Kidney epithelial cell (primary cell): ENCODE measurements at places on chromosomes 5 and 9. TPM values are rescaled to one million over a fixed set of nuclear protein-coding genes. Genes with fewer than 3 reads are reported as not detected.

- no peak for DNase-seq
Observed at GRCh38 chr5:119287547-119288111, 68.2 kb upstream of the TNFAIP8 start.

GRCh38 chr5:58462154-58462553, 2.3 kb upstream of the PLK2 start:
- no peak for DNase-seq

- no peak for DNase-seq
Observed at GRCh38 chr5:139886213-139886612, 90.6 kb downstream of the PSD2 start.

DNA sequence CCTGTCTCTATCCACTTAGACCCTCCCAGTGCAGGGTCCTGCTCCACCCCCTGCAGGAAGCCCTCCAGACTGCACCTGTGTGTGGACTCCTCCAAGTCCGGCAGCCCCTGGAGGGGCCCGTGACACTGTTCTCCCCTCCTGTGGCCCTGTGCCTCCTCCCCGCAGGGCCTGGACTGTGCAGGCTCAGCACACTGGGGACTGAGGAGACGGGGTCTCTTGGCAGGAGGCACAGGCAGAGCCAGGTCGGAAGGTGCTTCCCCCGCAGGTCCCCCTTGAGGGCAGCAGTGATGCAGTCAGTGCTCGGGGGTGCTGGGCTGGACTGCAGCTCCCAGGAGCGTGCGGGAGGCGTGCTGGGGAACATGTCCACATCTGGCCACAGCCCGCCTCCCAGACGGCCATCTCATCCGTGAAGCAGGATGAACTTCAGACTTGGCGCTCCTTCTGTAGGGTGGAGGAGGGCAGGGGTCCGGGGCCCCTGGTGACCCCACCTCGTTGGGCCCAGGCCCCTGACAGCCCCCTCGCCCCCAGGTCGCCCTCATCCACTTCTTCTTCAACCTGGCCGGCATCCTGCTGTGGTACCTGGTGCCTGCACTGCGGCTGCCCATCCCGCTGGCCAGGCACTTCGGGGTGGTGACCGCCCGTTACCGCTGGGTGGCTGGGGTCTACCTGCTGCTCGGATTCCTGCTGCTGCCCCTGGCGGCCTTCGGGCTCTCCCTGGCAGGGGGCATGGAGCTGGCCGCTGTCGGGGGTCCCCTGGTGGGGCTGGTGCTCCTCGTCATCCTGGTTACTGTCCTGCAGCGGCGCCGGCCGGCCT, 4.9 kb downstream of the SLC34A3 start:
- DNase-seq: no peak

DNA sequence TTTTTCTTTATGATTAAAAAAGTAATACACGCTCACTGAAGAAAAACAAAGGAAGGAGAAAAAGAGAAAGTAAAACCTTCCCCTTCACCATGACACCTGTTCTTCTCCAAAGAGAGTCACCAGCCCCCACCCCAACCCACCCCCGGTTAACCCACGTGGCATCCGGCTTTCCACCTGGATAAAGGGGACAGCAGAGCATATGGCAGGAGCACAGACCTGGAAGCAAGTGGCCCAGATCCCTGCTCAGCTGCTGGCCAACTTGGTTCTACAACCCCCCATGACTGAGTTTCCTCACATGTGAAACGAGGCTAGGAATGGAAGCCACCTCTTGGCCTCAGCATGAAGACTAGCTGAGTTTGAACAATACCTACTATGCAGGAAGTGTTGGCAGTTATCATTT, 5.1 kb downstream of the CCDC180 start:
- no peak for DNase-seq

DNA sequence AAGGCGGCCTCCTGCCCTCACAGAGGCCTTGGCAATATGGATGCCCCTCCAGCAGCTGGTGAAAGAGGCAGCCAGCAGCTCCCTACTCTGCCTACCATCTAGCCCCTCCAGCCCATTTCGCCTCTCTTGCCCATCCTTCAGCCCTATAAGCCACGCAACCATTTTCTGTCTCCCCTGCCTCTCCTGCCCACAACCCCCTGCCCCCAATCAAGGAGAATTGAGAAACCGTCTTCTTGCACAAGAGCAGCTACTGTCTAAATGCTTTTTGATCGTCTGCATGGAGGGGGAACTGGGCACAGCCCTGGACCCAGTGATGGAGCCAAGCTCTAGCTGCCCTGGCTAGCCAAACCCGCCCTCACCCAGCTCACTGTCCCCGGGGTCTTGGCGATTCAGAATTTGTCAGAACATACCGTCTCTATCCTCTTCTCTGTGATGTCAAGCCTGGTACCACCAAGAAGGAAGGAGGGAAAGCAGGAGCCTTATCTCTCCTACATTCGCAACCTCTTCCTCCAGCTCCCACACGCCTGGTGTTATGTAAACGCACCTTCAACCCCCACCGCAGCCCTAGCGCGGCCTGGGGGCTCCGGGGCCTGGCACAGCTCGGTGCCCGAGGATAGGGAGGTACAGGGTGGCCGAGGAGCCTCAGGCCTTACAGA, 1.2 kb downstream of the SPRY4 start:
- DNase-seq: no peak

- DNase-seq: no peak
Observed at GRCh38 chr9:137084526-137084925, 2.3 kb upstream of the MAN1B1 start.

- DNase-seq: no peak
Observed at GRCh38 chr5:6405591-6405990, 27.2 kb upstream of the MED10 start.

- no peak for DNase-seq
Observed at GRCh38 chr9:131046093-131046380, 37.1 kb downstream of the LAMC3 start.

- no peak for DNase-seq
Observed at GRCh38 chr9:78874061-78874460, 577.1 kb downstream of the PSAT1 start.

DNA sequence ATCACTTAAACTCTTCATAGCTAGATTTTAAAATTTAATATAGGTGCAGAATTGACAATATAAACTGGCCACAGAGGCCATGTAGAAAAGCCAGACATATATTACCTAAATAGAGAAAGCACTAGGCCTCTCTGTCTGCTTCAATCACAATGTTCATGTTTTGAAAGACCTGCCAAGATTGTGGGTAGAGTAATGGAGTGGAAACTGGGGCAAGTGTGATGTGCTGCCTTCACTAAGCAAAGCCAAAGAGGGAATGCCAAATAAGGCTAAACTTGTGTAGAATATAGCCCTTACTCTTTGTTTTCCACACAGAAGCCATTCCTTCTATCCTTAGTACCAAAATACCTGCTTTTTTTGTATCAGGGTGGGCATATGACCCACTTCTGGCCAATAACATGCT, 15.1 kb upstream of the ISOC1 start:
- DNase-seq: no peak

GRCh38 chr5:125198270-125198974, 452.0 kb upstream of the ZNF608 start:
- no peak for DNase-seq

DNA sequence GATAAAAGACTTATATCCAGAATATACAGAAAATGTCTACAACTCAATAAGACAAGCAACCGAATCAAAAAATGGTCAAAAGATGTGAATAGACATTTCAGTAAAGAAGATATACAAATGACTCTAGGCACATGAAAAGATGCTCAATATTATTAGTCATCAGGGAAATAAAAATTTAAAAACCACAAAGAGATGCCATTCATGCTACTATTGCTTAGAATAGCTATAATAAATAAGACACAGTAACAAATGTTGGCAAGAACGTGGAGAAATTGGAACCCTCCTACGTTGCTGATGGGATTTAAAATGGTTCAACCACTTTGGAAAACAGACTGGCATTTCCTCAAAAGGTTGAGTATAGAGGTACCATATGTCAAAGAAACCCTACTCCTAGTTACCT, 39.8 kb downstream of the POLK start:
- no peak for DNase-seq

DNA sequence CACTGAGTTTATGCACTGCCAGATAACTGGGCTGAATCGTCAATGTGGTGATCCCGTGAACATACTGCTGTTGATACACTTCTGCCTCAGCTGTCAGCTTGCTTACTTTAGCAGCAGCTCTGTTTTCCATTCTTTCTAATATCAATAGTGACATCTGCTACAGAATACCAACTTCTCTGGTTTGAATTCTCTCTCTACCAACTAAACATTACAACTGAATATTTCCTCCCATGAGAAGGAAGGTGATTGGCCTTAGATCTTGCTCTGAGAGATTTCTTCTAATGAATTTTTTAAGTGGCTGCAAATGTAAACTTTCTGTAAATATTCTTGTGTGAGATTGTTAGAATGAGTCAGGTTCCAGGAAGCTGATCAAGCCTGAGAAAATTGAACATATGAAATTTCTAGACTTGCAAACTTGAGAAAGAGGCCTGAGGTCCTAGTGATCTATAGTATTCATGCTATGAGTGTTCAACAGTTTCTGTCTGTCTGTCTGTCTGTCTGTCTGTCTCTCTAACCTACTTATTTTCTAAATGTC, 205.5 kb upstream of the CDKN2B start:
- no peak for DNase-seq

DNA sequence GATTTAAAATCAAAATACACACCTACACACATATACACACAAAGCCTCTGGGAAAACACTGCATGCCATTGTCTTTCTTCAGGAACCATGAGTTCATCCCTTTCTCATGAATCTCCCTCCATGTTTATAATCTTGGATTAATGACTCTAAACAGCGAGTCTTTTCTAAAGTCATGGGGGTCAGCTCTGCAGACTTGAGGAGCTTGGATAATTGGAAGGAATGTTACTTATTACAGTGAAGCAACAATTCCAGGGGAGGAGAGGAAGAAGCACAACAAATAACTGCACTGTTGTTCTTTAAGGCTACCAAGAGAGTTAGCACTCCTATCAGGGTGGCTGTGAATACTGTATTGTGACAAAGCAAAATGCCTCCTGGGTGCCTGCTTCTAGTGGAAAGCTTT, 444.7 kb downstream of the ANXA1 start:
- DNase-seq: no peak

GRCh38 chr5:33491941-33492340, 51.2 kb downstream of the TARS1 start:
- DNase-seq: no peak

- DNase-seq: no peak
Observed at GRCh38 chr9:70043689-70044489, at the start of gene MAMDC2. Gene MAMDC2, plus strand, starts transcription at chr9:70043848. Its CDS starts 350 bp downstream, at chr9:70044198.

GRCh38 chr5:43312076-43312661, 1.0 kb downstream of the HMGCS1 start:
- no peak for DNase-seq

GRCh38 chr5:124670722-124671184, 75.7 kb downstream of the ZNF608 start:
- DNase-seq: no peak

DNA sequence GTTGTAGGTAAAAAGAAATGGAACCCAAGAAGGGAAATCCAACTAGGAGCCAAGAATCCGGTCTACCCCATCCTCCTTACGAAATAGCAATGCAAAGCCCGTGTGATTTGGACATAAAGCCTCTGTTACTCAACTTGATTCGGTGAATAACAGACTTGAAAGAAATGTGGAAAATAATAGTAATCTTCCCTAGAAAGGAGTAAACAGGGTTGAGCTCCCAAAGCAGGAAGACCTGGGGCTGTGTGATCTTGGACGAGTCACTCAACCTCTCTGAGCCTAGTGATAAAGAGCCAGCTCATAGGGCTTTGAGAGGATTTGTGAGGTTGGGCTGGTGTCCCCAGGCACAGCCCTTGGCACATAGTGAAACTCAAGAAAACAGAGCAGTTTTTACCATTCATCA, 42.7 kb upstream of the IL17B start:
- no peak for DNase-seq

DNA sequence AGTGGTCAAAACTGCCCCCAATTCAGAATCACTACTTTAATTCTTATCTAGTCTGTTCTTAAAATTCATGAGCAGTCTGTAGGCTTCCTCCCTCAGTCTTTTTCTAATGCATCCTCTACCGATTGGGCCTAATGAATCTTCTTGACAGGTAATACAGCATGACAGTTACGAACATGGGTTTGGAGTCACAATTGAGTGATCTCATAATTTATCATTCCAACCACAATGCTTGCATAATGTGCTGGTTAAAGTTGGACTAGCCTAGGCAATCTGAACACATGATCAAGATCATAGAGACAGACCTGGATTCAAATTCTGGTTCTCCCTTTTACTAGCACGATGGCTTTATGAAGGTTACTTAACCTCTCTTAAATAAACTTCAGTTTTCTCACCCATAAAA, 33.1 kb upstream of the SETD9 start:
- no peak for DNase-seq

- DNase-seq: no peak
Observed at GRCh38 chr9:138049779-138050471, 172.3 kb downstream of the CACNA1B start.

DNA sequence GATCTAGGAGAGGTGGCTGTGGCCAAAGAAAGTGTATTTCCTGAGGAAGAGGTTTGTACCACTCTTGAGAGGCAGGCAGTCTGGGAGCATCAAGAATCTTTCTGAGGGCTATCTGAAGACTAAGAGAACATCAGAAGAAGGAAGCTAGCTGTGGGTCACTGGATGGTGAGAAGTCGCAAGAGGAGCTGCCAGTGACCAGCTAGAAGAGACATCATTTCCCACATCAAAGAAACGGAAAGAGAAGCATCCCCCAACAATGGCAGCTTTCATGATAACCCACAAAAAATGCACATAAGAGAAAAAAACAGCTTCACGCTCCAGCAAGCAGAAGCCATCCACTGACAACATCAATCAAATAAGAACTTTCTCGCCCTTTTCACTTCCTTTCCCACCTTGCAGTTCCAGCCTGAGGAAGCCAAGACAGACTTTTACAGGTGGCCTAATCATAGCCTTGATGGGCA, 25.0 kb upstream of the CEP78 start:
- DNase-seq: no peak

DNA sequence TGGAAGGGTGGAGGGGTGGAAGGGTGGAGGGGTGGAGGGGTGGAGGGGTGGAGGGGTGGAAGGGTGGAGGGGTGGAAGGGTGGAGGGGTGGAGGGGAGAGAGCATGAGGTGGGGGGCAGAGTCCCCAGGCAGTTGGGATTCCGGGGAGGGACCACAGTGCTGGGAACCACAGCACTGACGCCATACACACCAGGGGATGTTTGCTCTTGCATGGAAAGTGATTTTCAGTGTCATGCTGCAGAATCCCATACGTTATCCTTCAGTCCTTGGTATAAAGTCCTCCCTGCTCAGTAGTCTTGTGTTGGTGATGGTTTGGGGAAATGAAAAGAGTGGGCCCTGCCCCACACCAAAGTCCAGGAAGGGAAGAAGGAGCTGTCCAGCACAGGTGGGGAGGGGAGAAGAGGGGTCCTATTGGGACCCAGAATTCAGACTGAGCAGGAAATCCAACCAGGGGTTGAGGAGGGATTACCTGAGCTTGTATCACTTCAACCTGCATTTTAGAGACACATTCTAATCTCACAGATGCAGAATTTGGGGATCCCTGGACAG, 5.5 kb upstream of the FIBCD1 start:
- no peak for DNase-seq

The GNAQ gene
- 31.5 and 35.4 TPM in 2 replicates for total RNA-seq

The NR3C1 gene
- total RNA-seq: 18.3 and 25.3 TPM in 2 replicates

The TYRP1 gene
- not detected in 2 replicates for total RNA-seq

The CNTNAP3 gene
- total RNA-seq: 2.5 and 2.8 TPM in 2 replicates

The CNTRL gene
- 6.7 TPM in 2 replicates for total RNA-seq

The GMCL2 gene
- not detected in 2 replicates for total RNA-seq

The PCDHB8 gene
- 0.34 and 0.84 TPM in 2 replicates for total RNA-seq

The TICAM2 gene
- 0.55 and 2.3 TPM in 2 replicates for total RNA-seq

The MARCOL gene
- total RNA-seq: not detected in 2 replicates

The SLCO4C1 gene
- total RNA-seq: 1.1 and 1.5 TPM in 2 replicates

The PCA3 gene
- total RNA-seq: not detected in 2 replicates

The PCDHGB3 gene
- total RNA-seq: 1.3 and 3.6 TPM in 2 replicates

The ZNF883 gene
- 2.7 and 3.0 TPM in 2 replicates for total RNA-seq

The TMEM252 gene
- total RNA-seq: not detected in 2 replicates
